ENCODE measurements at places on chromosomes 5 and 9.

GRCh38 chr9:116549786-116550660 is 137.1 kb upstream of the TRIM32 start:
- DNase-seq, result no peak

DNA sequence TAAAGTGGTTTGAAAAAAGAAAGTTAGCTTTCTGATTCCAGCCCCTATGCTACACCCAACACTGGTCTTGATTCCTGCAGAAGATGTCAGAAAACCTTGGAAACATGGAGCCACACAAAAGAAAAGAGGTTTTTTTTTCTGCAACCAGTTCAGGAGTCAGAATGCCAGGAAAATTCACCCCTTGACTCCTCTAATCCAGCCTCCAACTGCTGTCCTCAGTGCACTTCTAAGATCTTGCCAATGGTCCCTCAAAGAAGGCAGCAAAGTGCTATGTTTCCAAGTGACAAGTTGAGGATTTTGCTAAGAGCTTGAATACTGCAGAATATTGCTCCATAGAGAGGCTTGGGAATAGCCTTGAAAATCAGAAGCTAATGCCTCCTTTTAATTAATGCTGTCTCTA is 110.2 kb downstream of the TRIM32 start:
- no peak for DNase-seq

DNA sequence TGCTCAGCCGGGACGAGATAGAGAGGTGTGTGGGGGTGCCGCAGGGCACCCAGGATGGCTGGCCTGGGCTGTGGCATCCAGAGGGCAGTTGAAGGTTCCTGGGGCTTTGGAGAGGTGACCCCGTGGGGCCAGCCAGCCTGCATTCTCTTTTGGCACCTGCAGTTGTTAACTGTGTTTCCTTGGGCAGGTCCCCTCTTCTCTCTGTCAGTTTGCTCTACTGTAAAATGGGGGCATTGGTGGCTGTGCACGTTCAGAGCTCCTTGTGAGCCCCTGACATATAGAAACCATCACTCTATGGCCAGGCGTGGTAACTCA is 8.5 kb downstream of the ZDHHC12 start:
- DNase-seq, result no peak

GRCh38 chr5:136215812-136216211 is 22.9 kb upstream of the SMIM32 start:
- DNase-seq, result no peak

GRCh38 chr5:62600560-62601252 is 22.1 kb downstream of the LRRC70 start:
- no peak for DNase-seq

DNA sequence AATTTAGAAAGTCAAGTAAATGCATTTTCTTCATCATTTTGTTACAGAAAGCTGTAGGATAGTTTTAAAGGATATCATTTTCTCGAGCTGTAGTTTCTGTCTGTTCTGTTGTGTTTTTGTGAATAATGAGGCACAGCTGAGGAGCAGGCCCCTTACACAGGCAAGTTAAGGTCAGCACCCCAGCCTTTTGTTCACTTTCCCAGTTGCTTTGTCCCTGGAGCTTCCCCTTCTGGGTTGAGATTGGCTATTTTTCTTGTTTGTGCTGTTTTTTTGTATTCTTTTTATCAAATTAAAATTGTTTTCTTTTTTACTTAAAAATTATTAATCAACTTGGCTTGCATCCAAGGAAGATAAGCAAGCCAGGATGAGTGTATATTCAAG is 213.8 kb upstream of the ACTBL2 start:
- DNase-seq, result no peak

GRCh38 chr5:180160789-180161188 is 48.2 kb downstream of the RASGEF1C start:
- DNase-seq, result no peak

DNA sequence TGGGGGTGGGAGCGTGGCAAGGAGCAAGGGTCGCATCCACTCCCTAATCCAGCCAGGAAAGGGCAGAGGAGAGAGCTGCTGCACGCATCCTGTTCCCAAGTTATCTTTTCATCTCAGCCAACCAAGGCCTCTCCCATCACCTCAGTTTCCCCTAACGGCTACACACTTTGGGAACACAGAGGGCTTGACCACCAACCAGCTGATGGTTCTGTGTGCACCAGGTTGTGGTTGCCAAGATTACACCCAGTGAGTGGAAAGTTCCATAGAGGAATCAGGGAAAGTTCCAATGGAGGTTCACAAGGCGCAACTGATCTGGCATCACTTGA is 53.9 kb downstream of the ADAM19 start:
- DNase-seq, result no peak

DNA sequence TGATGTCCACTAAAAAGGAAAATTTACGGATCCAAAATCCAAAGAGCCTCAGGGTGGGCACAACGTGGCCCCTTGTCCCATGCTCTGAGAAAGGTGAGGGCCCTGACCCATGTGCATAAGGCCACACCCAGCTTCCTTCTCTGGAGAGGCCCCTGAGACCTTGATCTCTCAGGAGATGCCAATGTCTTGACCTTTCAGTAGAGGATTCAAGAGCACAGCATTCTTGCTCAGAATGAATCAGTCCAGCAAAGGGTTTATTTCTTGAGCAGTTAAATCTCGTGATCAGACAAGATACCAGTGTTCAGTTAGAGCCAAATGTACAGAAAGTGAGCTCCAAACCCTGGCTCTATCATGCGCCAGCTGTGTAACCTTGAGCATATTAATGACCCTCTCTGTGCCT is 115.9 kb upstream of the DAPK1 start:
- DNase-seq, result no peak

DNA sequence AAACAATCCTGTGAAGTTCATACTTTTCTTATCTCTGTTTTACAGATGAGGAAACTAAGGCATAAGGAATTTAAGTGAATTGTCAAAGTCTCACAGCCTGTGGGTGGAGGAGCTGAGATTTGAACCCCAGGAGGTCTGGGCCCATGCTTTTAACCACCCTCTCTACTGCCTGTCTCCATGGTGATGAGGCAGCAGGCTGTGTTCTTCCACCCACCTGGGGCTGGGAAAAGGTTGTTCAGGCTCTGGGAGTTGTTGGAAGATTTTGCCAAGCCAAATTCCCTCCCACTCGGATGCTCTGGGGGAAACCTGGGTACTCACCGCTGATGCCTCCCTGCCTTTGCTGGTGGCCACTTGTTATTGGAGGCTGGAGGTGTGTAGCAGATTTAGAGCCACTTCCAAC is 18.3 kb upstream of the SYNPO start:
- no peak for DNase-seq

- DNase-seq, result no peak
Observed at GRCh38 chr5:93602241-93603077, 19.4 kb downstream of the NR2F1 start.

DNA sequence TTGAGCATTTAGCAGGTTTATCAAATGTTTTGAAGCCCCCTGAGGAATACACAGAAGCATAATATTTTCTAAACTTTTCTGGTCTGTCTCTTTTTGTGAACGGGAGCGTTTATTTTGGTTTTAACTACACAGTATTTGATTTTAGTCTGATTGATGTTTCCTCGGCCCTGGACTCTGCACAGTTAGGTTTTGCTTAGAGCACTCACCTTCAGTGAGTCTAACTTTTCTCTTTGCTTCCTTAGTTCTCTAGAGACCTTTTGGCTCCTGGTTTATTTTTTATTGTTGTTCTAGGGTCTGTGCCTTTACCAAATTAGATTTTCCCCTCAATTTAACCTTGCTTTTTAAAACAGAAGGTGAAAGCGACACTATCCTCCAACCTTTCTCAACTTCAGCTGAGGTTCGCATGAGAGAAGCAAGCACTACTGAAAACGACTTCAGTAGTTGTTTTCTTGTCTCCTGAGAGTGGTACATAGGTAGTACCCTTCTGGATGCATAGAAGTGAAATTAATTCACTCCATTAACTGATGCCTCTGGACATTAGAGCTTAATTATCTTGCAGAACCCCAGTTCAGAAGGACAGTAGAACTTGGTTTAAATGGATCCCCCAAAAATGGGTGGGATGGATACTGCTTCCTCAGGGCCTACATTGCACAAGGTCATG is 166.7 kb upstream of the ELL2 start:
- no peak for DNase-seq
